ENCODE measurements at places on chromosomes 6 and 20. TPM values are rescaled to one million over a fixed set of nuclear protein-coding genes. Genes with fewer than 3 reads are reported as not detected.

Gene HLA-DMA
- total RNA-seq: 5.7 TPM

Gene ZSCAN31
- 2.3 TPM for total RNA-seq

Gene CD24
- total RNA-seq: 0.97 TPM

Gene PI16
- 0.16 TPM for total RNA-seq

Gene NHLRC1
- total RNA-seq: 4.1 TPM
